Muscle of leg (tissue), 16 donors: ENCODE measurements at places on chromosomes 11 and 22. TPM values are rescaled to one million over a fixed set of nuclear protein-coding genes. Genes with fewer than 3 reads are reported as not detected.

Gene MS4A6A
- 27.6 TPM for total RNA-seq

Gene RAG2
- 0.09 TPM for total RNA-seq

- DNase-seq = peak; percentile 62
These were observed 6.3 kb upstream of the FADS3 start for GRCh38 chr11:61897387-61898246.

Gene CEND1
- total RNA-seq = 0.04 TPM

DNA sequence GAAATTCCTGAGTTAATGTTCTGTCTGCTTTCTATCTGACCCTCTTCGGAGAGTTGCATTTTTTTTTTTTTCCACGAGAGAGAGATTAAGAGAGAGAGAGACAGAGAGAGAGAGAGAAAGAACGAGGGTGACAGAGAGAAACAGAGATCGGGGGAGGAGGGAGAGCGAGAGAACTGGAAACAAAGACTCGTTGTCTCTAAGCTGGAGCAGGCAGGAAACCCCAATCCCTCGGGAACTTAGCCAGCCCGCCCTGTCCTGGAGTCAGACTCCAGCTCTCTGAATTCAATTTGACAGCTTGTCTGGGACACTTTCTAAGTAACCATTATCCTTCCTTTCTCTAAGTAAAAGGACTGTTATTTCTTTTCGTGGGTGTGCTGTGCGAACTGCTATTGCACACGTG lies 76.9 kb downstream of the KCNJ1 start:
- peak; percentile 73 for DNase-seq

Gene KRTAP5-11
- not detected for total RNA-seq

Gene SEPTIN3
- total RNA-seq = 0.89 TPM

DNA sequence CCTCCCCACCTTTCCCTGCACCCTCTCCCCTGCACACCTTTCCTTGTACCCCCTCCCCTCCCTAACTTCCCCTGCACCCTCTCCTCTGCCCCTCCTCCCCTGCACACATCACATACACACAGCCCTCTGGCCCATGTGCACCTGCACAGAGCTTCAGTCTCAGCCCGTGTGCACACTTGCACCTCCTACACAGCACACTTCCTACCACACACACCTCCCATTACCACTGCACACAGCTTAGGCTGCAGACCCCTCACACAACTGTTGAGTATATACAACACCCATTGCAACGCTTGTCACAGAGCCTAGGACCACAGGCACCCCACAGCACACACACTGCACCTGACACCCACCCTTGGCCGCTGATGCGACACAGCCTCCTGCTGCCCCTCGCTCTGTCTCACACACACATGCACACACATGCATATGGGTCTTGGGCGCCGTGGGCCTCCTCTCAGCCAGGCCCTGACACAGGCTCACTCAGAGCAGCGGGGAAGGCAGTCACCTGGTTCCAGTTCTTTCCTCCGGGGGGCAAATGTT lies 411 bp downstream of the SIGIRR start:
- DNase-seq = no peak

DNA sequence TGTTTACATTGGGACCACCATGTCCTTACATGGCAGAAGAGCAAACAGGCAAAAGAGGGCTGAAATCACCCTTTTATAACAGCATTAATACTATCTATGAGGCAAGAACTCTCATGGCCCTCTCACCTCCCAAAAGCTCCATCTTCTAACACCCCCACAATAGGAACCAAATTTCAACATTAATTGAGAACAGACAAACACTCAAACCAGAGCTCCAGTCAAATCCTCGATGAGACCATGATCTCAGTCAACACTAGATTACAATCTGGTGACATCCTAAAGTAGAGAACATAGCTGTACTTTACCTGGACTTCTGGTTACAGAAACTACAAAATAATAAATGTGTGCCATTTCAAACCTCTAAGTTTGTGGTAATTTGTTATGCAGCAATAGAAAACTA lies 25.1 kb downstream of the OR2AG2 start:
- no peak for DNase-seq

Gene TSSK2
- 0.04 TPM for total RNA-seq

Gene PRODH
- total RNA-seq = 7.1 TPM

Gene SCN4B
- total RNA-seq = 2.4 TPM

GRCh38 chr11:95268391-95268790 lies 37.4 kb upstream of the SESN3 start:
- no peak for DNase-seq

DNA sequence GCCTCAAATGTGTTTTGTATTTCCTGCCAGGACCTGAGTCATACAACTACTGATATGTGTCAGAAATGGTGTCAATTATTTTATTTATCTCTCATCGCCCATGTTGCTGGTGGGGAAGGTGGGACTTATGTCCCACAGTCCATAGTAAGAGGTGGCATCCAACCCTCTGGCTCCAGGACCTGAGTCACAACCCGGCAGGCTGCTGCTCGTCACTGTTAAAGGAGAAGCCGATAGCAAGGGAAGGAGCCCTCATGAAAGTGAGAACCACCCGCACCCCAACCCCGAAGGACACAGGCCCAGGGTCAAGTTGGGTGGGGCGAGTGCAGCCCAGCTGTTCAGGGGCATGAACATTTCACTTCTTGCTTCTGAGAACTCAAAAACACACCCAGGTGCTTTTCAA lies 33.1 kb upstream of the TP53I11 start:
- DNase-seq = no peak

DNA sequence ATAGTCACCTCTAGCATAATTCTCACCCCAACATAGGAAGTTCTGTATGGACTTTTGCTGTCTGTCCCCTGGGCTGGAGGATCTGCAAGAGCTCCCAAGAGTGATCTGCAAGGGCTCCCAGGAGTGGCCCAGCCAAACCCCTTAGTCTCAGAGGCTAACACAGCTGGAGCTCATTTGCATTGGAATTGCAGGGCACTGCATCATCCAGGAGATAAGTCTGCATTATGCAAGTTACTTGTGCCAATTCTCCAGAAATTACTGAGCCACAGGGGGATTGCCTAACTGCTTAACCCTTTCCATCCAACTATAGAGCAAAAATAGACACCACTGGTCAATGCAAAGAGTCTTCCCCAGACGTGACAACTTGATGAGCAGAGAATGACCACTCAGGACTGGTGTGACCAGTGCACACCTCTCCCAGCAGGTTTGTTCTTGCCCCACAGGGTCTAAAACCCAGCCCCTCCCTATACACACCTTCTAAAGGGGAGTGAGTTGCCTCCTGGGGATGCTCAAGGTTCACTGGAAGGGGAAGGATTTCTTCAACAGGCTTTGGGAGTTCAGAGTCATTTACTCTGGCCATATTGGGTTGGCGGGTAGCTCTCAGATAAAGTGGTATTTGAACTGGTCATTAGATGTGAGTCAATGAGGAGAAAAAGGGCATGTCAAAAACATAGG lies 38.4 kb downstream of the POU2AF3 start:
- no peak for DNase-seq

DNA sequence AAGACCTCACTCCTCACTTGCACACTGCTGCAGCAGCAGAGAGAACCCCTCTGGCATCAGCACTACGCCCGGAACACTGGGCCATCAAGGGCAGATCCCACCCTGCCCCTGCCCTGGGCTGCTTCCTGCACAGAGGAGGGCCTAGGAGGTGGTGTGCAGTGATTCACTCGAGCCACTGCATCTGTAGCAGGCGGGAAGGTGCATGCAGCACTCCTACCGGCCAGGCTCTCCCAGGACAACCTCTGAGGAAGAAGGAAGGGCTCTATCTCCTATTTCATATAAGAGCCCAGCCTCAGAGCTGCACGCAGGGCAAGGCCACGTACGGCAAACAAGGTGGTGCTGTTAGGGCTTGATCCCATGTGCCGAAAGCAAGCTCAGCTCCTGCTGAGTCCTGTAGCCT lies 14.2 kb downstream of the RANGAP1 start:
- DNase-seq = no peak

Gene KDM4E
- total RNA-seq = not detected

DNA sequence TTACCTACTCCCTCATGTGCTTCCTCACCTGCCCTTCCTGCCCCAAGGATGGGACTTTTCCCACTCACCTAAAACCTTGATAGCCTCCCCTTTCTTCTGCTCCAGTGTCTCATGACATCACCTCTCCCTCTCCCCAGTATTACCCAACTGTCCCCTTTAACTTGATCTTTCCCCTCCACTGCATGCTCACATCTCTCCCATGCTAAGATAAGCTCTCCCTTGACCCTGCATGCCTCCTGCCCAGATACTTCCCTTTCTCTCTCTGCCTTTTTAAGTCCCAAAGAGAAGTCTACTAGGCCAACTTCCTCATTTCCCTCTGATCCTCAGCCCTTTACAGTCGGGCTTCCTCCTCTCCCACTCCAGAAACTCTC lies 14.8 kb downstream of the CD3E start:
- DNase-seq = peak; percentile 43

- no peak for DNase-seq
These were observed 4.1 kb downstream of the GNAZ start for GRCh38 chr22:23074451-23074850.

- DNase-seq = peak; percentile 79
These were observed 26.9 kb downstream of the SUSD2 start for GRCh38 chr22:24208012-24208749.

Gene VSIG2
- total RNA-seq = 0.49 TPM

Gene OR8D1
- not detected for total RNA-seq

- peak; percentile 11 for DNase-seq
These were observed 12.2 kb downstream of the OR8D1 start for GRCh38 chr11:124301548-124301947.

Gene MS4A15
- total RNA-seq = not detected

Gene KRTAP5-8
- not detected for total RNA-seq

Gene PNPLA5
- not detected for total RNA-seq
